ENCODE measurements at places on chromosomes 2 and 18. TPM values are rescaled to one million over a fixed set of nuclear protein-coding genes. Genes with fewer than 3 reads are reported as not detected.

GRCh38 chr18:51425475-51425874, 228.0 kb upstream of the MEX3C start:
- DNase-seq: no peak

- DNase-seq: no peak
Measured at GRCh38 chr2:208256192-208256782, 1.4 kb upstream of the IDH1 start.

GDF7 gene
- 1.7 TPM for total RNA-seq

DNA sequence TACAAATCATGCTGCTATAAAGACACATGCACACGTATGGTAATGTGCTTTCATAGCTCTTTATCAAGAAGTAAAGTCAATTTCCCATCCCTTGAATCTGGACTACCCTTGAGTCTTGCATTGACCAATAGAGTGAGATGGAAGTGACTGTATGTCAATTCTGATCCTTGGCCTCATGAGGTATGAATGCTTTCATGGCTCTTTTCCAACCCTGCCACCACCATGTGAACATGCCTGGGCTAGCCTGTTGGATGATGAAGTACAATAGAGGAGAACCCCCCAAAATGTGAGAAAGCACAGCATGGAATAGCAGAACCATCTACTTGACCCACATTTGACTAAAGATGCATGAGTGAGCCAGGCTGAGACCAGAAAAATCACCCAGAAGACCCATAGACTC, 237.0 kb downstream of the NYAP2 start:
- DNase-seq: no peak

DCDC2C gene
- total RNA-seq: not detected

DNA sequence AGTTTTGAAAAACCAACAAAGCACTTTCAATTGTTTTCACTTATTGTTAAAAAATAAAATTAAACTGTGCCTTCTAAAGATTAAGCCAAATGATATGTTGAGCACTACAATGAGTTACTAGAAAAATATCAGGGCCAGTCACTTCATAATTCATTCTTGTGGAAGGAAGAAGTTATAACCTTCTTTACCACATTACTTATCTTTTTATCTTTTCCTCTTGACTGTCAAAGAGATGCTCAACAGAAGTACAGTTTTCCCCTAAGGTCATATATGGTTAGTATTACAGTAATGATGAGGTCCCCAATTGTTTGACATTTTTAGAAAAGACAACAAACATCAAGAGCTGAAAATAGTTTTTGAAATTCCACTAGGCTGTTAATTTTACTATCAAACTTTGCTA, 9.4 kb downstream of the PELI1 start:
- DNase-seq: no peak

DNA sequence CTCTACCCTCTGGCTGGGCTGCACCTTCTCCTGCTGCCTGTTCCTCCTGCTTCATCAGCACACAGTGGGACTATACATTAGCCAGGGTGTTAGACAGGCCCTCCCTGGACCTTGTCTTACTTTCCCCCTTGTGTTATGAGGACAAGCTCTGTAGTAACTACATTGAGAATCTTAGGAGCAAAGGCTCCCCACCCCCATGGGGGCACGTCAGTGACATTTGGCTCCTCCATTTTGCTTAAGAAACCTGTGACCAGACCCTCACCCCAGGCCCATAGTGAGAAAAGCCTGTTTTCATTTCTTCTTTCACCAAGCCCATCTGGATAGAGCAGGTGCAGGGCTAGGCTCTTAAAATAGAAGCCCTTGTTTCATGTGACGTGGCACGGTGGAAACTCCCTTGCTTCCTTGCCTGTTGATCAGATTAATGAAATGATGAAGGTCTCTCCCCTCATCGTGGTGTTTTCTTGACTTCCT, 146.7 kb downstream of the RPIA start:
- DNase-seq: no peak

GRCh38 chr2:3970791-3971651, 267.6 kb downstream of the DCDC2C start:
- no peak for DNase-seq

GRCh38 chr2:60351802-60352201, 201.7 kb downstream of the BCL11A start:
- no peak for DNase-seq

- DNase-seq: no peak
Measured at GRCh38 chr2:20071397-20072383, 20.3 kb upstream of the LAPTM4A start.

DNA sequence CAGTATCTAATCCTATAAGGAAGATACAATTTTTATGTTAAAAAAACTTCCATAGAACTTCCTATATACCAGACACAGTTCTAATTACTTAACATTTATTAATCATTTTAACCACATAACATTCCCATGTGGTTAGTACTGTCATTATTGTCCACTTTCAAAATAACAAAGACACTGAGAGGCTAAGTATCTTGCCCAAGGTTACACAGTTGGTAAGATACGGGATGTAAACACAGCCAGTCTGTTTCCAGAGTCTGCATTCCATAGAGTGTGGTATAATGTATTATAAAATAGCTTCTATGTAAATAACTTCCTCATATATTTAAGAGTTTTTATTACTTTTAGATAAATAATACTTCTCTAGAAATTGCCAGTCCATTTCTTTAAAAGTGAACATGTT, 383.3 kb upstream of the ETAA1 start:
- DNase-seq: no peak

DNA sequence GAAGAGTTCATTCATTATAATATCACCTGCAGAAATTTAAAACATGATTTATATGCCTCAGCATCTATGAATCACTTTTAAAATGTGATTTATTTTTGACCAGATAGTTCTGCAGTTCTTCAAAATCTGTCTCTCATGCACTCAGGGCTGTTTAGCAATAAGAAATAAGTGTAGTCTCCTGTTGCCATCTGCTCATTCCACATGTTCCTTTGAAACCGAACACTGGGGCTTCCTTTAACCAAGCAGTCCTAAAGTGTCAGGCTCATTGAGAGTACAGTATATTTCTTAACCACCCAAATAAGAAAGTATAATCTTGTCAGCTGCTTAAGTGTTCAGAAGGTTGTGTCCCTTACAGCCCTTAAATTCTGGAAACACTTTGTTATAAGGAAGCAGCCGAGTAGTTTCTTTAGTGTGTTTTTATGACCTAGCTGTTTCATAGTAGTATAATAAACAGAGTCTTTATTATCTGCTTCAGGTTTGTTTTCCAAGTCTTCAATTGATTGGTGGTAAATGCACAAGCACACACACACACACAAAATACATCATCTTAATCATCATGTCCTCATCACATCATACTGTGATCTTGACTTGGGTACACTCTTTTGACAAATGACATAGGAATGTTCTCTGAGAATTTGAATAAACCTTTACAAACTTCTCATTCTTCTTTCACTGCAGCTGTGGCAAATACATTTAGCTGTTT, 10.4 kb downstream of the WDR7 start:
- DNase-seq: no peak

SERPINB5 gene
- not detected for total RNA-seq

TDRD15 gene
- not detected for total RNA-seq

GRCh38 chr2:12930391-12930790, 213.7 kb downstream of the TRIB2 start:
- DNase-seq: no peak

DNA sequence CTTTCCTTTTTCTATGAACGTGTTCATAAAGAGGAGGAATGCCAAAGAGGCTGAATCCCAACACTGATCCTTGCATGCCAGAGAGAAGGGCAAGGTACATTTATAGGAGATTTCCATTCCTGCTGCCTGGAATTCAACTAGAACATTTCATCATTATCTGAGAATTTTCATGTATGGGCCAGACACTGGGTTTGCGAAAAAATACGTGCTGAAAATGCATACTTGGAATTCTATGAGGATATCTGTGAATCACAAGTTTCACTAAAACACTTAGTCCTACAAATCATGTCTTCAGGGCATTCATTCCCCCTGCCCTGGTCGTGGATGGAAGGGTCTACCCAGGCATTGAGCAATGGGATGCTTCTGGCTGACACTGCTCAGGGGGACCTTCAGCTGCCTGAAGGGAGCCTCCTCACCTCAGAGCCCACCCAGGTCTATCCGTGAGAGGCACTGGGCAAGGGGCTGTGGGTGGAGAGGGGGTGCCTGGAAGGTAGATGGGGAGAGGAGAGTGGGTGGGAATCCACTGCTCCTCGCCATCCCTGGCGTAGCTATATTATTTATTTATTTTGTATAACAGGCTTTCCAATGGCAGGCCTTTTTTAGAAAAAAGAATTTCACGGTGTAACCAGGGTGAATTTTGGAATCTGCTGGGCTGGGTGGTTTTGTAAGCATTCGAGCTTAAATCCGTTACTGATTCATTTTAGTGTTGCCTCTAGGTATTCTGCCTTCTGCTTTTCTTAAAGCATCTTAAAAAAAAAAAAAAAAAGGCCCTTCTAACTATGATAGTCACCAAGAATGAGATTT, 560.6 kb upstream of the ID2 start:
- no peak for DNase-seq

RPRD1A gene
- total RNA-seq: 34.2 TPM

GRCh38 chr18:28560331-28560730, 383.4 kb upstream of the CDH2 start:
- no peak for DNase-seq

PLGLB2 gene
- total RNA-seq: 0.26 TPM

IL1R1 gene
- 86.2 TPM for total RNA-seq
